ENCODE measurements at places on chromosomes 5 and 9.

DNA sequence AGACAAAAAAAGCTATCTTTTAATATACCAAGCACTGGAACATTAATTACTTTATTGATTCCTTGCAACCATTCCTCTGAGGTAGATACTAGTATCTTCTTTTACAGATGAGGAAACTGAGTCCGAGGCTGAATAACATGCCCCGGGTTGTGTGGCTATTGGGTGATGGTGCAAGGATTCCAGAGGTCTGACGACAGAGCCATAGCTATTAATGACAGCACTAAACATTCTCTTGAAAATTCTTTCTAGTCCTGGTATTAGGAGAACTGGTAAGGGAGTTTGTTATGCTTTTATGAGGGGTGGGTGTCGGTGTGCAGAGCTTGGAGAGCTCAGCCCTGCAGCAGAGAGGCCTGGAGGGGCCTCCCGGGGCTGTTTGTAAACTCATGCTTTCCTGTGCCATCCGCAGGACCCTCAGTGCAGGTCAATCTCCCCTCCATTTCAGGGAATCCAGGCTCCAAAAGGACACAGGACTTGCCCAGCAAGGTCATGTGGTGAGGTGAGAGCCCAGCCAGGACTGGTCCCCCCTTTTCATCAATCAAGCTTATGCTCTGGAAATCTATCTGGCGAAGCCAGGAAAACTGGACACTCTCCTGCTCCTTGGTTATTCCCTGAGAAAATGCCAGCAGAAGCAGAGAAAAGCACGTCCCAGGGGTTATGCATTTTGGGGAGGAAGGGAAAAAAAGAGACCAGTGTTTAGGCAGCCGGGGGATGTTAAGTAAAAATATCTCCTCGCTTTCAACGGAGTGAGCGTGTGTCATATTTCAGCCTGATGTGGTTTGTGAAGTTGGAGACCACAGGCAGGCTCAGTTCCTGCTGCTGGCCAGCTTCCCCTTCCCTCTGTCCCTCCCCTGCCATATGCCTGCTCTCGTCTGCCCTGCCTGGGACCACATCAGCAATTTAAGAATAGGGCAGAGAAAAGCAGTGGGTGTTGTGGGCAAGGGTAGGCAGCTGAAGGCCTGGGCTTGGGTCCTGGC, 3.7 kb downstream of the GSN start:
- no peak for DNase-seq

DNA sequence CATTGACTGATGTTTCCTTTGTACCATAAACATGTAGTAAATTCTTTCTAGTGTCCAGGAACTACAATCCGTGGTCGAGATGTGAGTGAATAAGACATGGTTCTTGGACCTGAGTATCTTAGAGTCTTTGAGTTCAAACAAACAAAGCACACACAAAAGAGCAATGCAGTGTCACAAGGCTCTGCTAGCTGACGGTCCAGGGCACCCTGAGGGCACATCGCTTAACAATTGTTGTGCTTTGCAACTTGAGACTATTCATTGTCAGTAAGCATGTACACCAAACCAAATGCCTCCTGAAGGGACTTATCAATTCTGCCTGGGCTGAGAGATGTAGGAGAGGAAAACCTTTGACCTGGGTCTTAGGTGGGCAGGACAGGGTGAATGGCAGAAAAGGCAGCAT, 84.8 kb downstream of the CAMK4 start:
- DNase-seq = no peak

GRCh38 chr9:125475385-125475784, 213.8 kb downstream of the GAPVD1 start:
- DNase-seq = no peak

- DNase-seq = no peak
Observed at GRCh38 chr5:1463326-1464095, 18.3 kb upstream of the SLC6A3 start.

DNA sequence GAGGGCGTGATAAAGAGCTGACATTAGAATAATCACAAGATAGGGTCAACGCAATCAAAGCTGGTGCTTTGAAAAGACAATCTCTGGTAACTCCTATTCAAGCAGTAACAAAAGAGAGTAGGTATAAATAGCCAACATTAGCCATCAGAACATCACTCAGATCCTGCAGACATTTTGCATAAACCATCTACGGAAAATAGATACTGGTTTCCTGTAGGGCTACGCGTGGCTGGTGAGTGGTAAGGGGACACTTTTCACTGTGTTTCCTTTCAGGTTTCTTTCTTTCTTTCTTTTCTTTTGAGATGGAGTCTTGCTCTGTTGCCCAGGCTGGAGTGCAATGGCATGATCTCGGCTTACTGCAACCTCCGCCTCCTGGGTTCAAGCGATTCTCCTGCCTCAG, 22.3 kb downstream of the TTF1 start:
- DNase-seq = no peak

DNA sequence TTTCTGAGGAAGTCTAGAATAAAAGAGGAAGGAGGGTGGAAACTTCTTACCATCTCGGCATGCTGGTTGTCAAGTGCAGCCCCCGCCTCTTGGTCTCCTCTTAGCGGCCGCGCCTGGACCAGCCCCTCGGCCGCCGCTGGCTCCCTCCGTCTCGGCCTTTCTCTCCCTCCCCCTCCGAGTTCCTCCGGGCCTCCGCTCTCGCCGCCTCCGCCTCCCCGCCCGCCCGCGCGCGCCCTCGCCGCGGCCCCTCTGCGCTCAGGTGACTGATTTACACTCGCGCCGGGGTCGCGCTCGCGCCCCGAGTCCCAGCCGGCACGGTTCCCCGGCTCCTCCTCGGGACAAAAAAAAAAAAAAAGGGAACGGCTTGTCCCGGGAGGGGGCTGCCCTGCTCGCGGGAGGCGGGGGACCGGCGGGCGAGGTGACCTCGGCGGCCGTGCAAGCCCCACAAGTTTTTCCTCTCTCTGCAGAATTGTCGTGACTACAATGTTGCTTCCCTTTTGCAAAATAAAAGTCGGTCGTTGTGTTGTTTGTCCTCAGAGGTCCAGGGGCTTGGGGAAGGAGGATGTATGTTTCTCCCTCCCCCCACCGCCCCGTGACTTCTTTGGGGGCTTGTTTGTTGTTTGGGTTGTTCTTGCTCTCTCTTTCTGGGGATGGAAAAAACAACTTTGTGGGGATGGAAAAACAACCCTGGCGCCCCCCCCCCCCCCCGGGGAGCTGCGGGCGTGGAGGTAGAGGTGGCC, at the start of gene BNC2:
BNC2 (minus strand) TSS at position 75 of the 740 bp plus-strand sequence; CDS start at position 53, 22 bp downstream.
- no peak for DNase-seq

- DNase-seq = no peak
Observed at GRCh38 chr5:147403651-147404640, 105.9 kb downstream of the DPYSL3 start.

DNA sequence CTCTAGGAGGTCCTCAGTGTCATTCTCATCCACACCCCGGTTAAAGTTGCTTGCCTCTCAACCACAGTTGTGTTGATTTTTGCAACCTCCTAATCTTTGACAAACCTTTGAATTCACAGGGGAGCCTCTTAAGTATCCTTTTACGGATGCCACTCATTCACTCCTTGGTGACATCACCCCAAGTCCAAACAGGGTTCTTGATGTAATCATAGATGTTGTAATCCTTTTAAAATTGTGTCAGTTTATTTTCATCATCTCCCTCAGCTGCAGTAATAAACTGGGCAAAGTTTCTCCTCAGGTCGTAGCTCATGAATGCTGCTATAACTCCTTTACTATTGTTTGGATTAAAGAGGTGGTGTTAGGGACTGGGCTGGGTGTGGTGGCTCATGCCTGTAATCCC, 637.2 kb upstream of the NUDT12 start:
- DNase-seq = no peak

- no peak for DNase-seq
Observed at GRCh38 chr5:17129093-17129849, 88.2 kb upstream of the BASP1 start.

DNA sequence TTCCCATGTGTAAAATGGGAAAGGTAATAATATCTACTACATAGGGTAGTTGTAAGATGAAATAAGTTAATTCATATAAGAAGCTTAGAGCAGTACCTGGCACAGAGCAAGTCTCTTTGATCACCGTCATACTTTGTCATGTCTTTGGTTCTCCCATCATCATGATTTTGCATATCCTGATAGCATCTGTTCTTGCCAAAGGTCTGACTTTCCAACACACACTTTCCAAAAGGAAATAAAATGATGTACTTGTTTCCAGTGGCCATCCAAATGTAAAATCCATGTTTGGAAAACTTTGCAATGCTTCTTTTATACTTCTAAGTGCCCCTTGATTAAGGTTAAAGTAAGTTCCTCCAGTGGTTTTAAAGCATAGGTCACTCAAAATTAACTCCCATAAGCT, 266.9 kb upstream of the PTGER4 start:
- DNase-seq = no peak

DNA sequence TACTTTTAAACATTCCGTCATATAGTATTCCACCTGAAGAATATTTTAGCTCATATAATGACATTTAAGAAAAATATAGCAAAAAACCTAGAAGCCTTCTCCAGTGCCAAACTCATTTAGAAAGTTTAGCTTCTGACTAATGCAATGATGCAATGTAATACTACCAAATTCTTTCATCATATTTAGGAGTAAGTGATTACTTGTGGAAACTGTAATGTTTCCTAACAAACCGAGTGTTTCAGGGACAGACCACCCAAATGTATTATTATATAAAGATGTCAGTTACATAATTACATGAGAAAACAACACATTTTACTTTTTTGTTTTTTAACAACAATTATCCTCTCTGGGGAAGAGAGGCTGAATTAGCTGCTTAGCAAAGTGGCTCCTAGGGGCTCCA, 316.2 kb downstream of the ARL15 start:
- DNase-seq = no peak

GRCh38 chr9:110916403-110916802, 121.9 kb downstream of the LPAR1 start:
- no peak for DNase-seq

DNA sequence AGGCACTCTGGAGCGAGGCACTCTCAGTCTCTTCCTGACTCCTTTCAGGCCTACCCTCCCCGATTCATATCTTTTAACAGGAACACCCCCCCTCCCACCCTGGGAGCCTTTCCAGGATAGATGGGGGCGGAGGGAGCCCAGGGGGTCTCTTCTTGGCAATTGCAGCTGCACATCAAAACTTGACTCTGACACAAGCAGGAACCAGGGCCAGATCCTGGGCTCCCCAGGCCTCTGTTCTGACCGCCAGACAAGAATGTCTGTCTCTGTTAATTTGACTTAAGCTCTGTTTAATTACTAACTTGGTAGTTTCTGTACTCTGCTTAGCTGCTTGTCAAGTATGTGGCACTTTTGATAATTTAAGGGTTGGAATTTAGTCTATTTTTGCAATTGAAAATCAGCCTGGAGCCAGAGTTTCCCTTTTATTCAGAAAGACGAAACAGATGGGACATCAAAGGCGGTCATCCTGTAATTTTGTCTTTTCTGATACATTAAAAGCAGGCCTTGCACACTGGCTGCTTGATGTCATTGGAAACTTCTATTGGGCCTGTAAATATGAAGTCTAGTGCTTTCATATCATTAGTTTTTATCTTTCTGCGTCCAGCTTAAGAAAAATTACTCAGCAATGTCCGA, 43.3 kb downstream of the ACTL7B start:
- no peak for DNase-seq

DNA sequence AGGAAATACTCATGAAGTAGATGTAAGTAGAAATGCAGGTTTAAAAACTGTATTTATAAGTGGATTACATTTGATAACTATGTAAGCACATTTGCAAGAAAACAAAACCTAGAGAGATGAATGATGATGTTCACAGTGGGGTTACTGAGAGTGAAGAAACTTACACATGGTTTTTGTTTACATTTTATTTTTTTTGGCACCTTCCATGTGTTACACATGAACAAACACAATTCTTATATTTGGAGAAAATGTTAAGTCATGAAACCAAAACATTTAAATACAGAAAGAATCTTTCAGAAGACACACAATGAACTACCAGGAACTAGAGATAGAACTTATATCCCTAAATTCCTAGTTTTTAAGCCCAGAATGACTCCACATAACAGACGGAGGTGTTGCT, 51.5 kb upstream of the SPATA31E1 start:
- DNase-seq = no peak

DNA sequence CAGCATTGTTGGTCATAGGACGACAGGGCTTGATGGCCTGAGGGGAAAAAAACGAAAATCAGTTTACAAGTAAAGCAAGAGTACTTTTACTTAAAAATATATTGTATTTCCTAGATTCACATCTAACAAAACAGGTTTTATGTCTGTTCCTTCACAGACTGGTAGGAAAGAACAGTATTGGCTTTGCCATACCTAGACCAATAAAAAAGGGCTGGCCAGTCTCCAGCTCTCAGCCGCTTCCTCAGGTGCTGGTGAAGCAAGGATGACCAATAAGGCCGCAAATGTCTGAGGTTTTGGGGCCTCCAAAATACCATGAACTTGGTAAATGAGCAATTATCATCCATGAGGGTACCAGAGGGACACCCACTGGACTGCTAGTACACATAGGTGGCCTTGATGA, 36.6 kb downstream of the DROSHA start:
- no peak for DNase-seq

- no peak for DNase-seq
Observed at GRCh38 chr5:147557876-147558745, 48.2 kb upstream of the DPYSL3 start.

GRCh38 chr5:82104872-82105271, 133.0 kb downstream of the ATG10 start:
- DNase-seq = no peak
